ENCODE measurements at places on chromosomes 6 and 20. TPM values are rescaled to one million over a fixed set of nuclear protein-coding genes. Genes with fewer than 3 reads are reported as not detected.
A peak's percentile ranks its signal among the peaks of the same experiment; 100 is the strongest.

- no peak for DNase-seq
These were observed 138.3 kb downstream of the COL9A1 start for GRCh38 chr6:70164556-70164955.

GRCh38 chr6:21800948-21801438 is 207.4 kb downstream of the SOX4 start:
- DNase-seq: no peak

DNA sequence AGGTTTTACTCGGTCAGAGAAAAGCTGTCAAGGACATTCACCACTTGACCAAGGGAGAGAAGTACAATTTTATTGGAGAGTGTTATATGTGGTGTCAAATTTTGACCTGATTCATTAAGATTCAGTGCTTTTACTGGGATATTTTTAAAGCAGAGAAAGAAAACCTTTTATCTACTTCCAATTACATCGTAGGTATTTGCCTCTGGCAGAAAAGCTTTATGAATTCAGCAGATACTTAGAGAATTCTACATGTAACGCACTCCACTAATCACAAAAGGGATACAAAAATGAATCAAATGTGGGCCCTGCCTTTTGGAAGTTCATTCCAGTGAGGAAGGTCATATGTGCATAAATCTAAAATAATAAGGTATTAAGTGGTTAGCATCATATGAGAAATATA is 133.7 kb downstream of the STXBP5 start:
- DNase-seq: no peak

DNA sequence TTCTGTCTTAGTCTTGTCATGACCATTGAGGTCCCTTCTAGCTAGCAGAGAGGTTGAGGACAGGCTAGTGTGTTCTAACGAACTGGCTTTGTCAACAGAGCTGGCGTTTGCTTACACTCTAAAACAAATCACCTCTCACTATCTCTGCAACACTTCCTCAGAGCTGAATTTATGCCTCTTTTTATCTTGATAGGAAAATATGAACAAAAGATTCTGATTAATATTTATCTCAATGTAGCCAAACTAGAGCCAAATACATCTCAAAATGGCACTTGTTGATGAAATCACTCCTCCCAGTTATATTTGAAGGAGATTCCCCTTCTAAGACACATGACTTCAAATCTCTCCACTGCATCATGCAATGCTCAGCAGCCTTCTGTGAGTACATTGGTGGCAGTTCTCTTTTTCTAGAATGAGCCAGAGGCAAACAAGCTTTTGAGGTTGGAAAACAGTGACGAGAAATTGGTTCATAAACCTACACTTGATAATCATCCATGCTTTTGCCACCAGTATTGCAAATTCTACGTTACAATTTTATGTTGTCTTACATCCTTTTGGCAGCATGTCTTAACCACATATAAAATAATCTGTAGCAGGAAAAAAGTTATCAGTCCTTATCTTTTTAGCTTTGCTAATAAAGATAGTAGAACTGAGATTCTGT is 615.7 kb upstream of the CITED2 start:
- no peak for DNase-seq

DNA sequence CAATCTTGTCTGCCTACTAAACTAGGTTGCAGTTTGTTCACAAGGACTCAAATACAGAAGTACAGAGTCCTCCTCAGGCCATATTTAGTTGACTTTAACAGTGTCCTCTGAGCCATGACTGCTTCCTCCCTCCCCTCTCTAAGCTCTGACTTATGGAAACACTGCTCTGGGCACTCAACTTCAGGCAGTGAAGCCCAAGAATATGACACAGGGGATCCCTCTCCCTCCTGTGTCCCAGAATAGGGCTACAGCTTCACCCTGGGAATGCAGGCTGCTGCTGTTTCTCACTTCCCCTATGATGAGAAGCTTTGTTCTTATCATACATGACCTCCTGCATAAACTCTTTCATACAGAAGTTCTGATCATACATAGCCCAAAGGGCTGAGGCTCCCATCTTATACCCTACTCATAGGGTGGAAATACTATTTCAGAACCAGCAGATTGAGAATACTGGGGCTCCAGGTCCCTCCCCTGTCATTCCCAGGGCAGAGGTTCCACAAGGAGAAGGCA is 97.3 kb upstream of the UST start:
- no peak for DNase-seq

GRCh38 chr20:300345-300990 is 3.1 kb downstream of the ZCCHC3 start:
- DNase-seq: no peak

GRCh38 chr6:42045538-42046460 is 4.5 kb upstream of the TAF8 start:
- peak; percentile 77 for DNase-seq

DNA sequence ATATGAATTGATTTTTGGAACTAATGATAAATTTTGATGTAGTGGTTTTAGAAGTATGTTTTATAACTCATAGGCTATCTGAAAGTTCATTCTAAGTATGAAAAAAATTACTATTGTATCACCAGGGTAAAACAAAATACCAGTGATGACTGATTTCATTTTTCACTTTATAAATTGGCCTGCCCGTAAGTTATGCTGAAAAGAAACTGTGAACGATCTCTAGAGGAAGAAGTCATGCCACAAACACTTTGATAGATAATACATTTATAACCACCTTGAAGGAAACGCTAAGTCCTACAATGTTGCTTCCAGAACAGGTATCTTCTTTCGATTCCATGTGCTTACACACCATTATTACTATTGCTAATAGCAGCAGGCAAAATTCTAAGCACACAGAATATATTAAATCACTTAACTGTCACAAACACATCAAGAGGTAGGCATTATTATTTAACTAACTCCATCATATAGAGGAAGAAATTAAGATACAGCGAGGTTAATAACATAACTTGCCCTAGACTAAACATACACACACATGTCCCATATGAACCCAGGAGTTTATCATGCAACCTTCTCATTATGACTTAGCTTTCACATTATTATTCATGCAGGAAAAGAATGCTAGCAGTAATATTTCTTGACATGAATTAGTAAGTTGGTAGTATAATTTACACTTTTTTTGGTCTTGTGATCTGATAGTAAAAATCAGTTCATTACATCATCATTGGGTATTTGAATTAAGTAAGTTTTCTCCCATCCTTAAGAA is 44.7 kb downstream of the RGS17 start:
- DNase-seq: no peak

MAFB gene
- total RNA-seq: 9.1 TPM

TRAM2 gene
- total RNA-seq: 25.2 TPM

ADGRF1 gene
- 13.0 TPM for total RNA-seq

BPIFB2 gene
- total RNA-seq: not detected

TAP1 gene
- 16.7 TPM for total RNA-seq

Data from urinary bladder (tissue), 4 donors.